ENCODE measurements at places on chromosomes 6 and 20. TPM values are rescaled to one million over a fixed set of nuclear protein-coding genes. Genes with fewer than 3 reads are reported as not detected.

The TBX18 gene
- total RNA-seq = not detected

The PKIG gene
- total RNA-seq = 117 TPM

The OR12D3 gene
- total RNA-seq = not detected

The IGF2R gene
- 53.3 TPM for total RNA-seq

The ADGRF4 gene
- not detected for total RNA-seq

The CDC25B gene
- 77.3 TPM for total RNA-seq

The ELOVL4 gene
- total RNA-seq = 0.10 TPM

The OPN5 gene
- total RNA-seq = not detected

The TBXT gene
- total RNA-seq = not detected

The IL17F gene
- total RNA-seq = not detected

The SYCP2L gene
- not detected for total RNA-seq

The HSPA12B gene
- not detected for total RNA-seq

The PNPLA1 gene
- total RNA-seq = 0.32 TPM

The BPIFB4 gene
- not detected for total RNA-seq

The ZNF831 gene
- total RNA-seq = 14.1 TPM

The RAD21L1 gene
- total RNA-seq = not detected

The NKAIN4 gene
- not detected for total RNA-seq

The SLC12A5 gene
- not detected for total RNA-seq

The CALHM6 gene
- total RNA-seq = 30.6 TPM

Measured in B cell (primary cell).